ENCODE measurements at places on chromosomes 5 and 9.

DNA sequence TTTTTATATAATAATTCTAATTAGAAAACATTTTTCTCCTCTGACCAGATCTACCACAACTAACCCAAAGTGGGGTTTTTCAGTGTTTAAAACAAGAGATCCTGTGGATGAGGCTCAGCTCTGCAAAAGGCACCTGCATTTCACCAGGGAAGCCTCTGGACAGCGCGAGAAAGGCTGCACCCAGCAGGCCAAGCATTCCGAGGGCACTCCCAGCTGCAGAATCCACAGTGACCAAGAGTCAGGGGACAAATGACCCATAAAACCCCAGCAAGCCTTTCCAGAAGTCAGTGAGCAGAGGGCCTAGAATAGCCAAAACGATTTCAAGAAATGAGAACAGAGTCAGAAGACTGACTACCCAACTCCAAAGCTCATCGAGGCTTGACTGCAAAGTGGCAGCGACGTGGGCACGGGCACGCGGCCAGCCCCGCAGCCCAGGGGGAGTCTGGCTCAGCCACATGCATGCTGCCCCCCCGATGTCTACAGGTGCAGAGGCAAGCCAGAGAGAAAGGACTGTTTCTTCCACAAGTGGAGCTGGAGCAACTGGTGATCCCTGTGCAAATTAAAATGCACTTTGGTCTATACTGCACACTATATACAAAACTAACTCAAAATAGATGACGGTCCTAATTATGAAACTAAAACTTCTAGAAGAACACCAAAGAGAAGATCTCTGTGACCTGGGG, 26.2 kb downstream of the TPPP start:
- no peak for DNase-seq

DNA sequence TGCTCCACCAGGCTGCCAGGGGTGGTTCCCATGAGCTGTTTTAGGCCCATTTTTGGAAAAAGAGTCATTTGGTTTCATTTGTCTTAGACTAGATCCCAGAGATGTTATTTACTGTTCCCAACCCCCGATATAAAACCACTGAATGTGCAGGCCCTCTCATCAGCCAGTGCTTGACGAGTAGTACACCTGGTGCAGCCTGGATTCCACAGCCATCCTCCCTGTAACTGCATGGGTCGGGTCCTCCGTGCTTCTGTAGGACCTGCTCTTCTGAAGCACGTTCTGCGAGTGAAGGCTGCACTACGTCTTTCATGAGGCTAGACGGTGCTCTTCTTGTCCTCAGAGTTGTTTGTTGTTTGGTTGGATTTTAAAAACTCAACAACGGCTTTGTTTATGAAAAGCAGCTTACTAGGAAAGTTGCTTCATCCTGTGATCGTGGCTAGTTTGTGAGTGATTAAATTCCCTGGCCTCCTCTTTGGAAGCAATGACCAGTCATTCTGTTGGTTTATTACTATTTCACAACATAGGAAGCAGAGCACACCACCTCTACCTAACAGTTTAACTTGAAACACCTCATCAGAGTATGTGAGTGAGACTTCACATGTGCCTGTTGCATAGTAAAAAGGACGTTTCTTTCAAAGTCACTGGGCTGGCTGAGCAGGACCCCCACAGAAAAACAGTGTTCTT, 135.2 kb downstream of the AOPEP start:
- DNase-seq, result no peak

GRCh38 chr9:133505186-133505830, 19.5 kb downstream of the MYMK start:
- DNase-seq, result no peak

DNA sequence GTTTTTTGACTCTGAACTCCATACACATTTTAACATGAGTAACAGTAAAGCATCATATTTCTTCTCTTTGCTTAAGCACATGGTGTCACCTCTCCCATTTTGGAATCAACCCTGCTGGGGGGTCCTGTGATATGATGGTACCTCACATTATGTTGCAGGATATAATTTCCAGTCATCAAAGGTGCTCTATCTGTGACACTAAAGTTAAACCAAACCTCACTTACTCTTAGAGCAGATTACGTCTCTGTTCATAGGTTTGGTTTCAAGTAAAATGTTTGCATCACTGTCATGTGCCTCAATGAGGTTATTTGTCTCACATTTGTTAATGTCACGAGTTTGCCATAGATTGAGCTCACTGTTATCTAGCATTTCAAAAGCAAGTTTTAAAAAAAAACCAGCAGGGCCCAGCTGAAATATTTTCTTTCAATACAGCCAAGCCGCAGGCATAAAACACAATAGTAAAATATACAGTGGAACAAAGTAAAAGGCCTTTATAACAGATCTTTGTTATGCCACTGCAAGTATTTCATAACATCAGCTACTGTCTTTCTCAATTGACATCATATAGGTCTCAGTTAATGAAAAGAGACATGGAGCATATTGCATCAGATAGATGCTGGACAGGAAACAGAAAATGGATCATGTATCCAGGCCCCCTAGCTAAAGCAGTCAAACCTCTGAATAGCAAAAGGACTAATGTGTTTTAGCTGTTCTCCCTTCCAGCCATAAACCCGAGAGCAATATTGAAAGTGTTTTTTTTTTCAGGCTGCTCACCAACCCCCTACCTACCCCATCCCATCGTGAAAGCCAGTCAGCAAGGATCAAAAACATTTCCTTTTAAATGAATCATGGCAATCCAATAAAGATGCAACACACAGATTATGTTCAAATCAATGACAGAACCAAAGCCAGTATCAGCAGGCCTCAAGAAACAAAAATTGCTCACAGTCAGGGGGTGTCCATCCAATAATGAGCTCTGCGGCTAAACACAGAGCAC, 182.1 kb upstream of the ITGA1 start:
- DNase-seq, result no peak

GRCh38 chr9:19456996-19457692, 48.3 kb downstream of the ACER2 start:
- DNase-seq, result peak; percentile 40

DNA sequence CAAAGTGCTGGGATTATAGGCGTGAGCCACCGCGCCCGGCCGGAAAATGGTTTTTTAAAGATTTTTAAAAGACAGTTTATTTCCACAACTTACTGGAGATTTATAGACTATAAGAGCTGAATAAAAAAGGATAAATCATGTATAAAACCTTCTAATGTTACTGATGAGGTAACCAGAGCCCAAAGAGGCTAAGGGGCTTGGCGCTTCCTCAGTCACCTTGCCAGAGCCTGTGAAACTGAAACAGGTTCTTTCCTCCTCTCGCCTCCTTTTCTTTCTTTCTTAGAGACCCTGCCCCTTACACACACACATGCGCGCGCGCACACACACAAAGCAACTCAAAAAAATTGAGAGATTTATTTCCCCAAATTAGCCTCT, 69.8 kb downstream of the HSD17B3 start:
- no peak for DNase-seq

- no peak for DNase-seq
Observed at GRCh38 chr5:55072666-55073065, 29.8 kb upstream of the GZMA start.

DNA sequence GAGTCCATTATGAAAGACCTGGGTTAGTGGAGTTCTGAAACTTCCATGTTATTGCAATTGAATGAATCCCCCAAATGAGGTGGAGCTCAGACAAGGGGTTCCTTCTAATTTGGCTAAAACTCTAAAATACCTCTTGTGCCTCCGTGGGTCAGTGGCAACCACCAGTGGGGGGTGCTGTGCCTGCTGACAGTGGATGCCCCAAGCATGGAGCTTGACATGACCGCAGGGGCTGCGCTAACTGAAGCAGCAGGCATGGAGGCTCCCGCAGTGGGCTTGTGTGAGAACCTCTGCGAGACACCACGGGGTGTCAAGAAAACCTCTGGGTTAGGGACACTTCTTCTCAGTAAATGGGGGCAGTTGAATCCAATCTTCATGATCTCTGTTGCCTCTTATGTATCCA, 200.5 kb downstream of the DRD1 start:
- DNase-seq, result no peak

- DNase-seq, result no peak
Observed at GRCh38 chr5:169763376-169764017, 126.4 kb downstream of the DOCK2 start.

DNA sequence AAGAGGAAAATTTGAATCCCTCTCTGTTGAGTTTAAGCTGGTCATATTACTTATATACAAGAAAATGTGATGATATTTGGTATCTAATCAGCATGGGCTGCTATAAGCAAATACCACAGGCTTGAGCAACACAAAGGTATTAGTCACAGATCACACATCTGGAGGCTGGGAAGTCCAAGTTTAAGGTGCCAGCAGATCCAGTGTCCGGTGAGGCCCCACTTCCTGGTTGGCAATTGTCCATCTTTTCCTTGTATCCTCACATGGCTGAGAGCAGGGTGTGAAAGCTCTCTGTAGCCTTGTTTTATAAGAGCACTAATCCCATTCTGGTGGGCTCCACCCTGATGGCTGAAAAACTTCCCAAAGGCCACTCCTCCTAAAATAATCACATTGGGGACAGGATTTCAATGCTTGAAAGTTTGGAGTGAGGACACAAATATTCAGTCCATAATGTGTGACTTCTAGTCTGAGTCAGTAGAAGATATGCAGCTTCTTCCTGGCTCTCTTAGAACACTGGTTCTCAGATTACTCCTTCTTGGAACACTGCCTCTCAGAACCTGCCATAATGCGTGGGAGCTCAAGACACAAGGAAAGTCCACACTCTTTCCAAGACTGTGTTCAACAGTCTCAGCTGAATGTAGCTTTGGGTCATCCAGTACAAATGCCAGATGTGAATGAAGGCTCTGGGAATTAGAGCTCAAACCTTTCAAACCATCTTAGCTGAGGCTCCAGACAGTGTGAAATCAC, 124.1 kb downstream of the PRDM9 start:
- no peak for DNase-seq

GRCh38 chr5:142388696-142389095, 63.9 kb upstream of the SPRY4 start:
- DNase-seq, result no peak

- DNase-seq, result no peak
Observed at GRCh38 chr5:168424594-168425323, 61.5 kb upstream of the RARS1 start.

- DNase-seq, result no peak
Observed at GRCh38 chr5:139872052-139872766, 76.6 kb downstream of the PSD2 start.

DNA sequence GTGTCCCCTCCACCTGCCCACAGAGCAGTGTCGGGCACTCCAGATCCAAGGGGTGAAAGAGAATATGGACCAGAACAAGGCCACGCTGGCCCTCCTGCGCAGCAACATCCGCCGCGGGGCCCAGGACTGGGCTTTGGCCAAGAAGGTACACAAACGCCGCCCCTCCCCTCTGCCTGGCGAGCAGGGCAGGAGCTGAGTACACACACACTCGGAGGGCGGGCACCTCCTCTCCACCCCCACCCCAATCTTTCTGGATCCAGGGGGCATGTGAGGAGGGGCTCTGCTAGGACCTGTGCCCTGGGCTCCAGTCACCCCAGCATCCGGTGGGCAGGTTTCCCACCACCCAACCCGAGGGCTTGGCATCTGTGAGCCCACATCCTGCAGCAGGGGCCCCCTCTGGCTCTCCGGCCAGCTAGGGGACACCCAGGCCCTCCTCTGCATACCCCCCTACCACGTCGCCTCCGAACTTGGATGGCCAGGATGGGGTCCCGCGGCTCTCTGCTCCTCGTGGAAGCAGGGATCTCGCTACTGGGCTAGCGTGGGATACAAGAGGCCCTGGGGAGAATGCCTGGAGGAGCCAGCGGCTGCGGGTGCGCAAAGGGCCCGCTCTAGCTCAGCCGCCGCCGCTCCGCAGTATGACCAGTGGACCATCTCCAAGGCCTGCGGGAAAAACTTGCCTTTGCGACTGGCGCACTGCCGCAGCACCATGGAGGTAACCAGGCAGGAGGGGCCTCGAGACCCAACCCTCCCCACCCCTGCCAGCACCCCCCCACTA, 3.1 kb downstream of the CCDC183 start:
- no peak for DNase-seq

DNA sequence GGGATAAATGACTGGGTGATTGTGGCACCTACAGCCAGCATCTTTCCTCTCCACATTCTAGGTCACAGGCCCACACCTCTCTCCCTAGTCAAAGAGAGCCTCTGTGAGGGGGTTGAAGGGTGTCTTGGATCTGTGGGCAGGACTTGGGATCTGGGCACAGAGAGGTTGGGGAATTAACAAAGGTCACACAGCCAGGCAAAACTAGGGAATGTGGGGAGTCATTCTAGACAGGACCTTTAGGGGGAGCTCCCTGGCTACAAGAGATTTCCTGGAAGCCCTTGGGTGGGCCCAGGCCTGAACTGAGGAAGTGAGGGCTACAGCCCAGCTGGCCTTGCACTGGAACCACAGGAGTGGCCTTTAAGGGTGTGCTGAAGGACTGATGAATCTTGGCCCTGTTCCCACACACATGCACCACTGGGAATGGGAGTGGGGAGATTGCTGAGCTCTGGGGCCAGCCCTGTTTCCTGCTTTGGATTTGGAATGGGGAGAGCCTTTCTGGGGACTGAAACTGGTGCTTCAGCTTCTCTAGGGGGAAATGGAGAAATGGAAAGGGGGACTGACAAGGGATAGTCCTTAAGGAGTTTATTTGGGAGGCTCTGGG, 12.4 kb upstream of the CXXC5 start:
- DNase-seq, result no peak

DNA sequence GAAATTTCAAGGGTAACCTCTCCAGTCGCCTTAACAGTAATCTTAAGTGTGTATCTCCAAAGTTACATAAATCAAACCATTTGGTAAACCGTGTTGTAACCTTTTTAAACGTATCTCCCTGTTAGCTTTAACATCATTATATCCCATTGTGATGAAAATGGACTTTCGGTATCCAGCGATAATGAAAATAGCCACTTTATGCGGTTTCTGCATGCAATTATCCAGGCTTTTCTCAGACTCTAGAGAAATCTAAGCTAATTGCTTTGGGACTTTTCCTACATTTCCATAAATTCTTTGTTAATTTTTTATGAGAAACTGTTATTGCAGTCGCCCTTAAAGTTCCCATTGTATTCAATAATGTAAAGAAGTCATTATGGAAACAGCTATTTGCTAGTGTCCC, 170.7 kb downstream of the ZNF608 start:
- no peak for DNase-seq

- DNase-seq, result no peak
Observed at GRCh38 chr5:138649775-138650174, 74.6 kb upstream of the HSPA9 start.

DNA sequence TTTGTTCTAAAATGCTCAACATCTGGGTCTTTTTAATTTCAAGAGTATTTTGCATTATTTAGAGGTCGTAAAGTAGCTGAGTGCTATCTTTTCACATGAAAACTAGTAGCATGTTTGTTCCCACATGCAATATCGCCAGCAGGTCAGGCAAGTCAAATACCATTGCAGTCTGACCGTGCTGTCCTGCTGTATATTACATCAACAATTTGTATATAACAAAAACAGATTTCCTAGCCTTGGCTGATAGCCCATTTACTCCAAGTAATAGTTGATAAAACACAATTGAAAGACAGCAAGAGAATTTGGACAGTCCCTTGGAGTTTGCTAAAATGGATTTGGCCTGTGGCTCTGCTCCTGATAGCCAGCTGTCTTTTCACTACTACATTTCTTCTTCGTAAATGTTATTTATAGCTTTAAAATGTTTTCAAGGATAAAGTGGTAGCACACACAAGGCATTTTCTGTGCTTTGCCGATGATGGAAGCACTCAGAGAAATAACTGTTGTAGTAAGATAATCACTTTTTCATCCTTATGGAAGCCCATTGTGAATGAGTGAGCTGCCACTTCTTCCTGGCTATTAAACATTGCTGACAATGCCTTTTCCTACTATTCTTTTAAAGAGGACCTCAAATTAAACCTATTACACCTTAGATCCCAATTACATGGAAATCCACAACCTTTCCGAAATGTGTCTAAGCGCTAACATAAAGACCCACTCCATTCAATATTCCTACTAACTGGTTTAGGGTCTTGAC, 992.1 kb downstream of the MAT2B start:
- no peak for DNase-seq
